ENCODE measurements at places on chromosomes 7 and 10.

GRCh38 chr10:132786476-132786883 is 533 bp upstream of the NKX6-2 start:
- DNase-seq = no peak

GRCh38 chr7:35512716-35513115 is 182.2 kb downstream of the HERPUD2 start:
- DNase-seq = no peak

DNA sequence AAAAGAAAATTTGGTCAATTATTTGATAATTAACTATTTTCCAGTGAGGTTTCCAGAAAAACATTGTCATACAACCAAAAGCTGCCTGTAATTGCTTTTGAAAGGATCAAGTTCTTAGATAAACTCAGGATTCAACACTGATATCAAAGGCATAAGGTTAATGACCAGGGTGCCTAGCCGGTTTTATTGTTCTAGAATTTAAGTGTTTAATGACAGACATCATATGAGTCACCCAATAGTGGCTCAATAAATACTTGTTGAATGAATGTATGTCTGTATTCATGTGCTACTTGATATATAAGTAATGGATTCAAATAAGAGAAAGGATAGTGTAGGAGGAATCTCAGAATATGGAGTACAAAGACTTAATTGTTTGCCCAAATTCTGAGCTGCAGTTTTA is 196.1 kb upstream of the LRGUK start:
- no peak for DNase-seq

GRCh38 chr10:76871697-76872295 is 765.8 kb downstream of the KCNMA1 start:
- DNase-seq = no peak

- DNase-seq = no peak
These were observed 3.8 kb upstream of the GTF2I start for GRCh38 chr7:74653686-74654181.

DNA sequence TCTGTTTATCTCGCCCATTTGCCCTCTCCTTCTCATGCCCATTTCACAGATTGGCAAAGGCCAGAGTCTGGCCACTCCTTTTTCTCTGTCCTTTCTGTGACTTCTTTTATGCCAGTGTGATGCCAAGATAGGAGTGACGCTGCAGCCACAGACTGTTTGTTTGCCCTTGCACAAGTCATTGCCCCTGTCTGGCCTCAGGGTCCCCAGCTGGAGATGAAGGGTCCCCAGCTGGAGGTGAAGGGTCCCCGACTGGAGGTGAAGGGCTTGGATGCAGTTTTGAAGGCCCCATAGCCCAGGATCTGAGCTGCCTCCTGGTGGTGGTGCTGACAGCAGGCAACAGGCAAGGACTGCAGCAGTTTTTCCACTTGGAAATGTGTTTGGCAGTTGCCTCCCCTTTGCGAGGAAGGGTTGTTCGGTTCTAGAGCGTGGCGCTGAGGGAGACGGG is 50.8 kb upstream of the SLC29A3 start:
- no peak for DNase-seq

DNA sequence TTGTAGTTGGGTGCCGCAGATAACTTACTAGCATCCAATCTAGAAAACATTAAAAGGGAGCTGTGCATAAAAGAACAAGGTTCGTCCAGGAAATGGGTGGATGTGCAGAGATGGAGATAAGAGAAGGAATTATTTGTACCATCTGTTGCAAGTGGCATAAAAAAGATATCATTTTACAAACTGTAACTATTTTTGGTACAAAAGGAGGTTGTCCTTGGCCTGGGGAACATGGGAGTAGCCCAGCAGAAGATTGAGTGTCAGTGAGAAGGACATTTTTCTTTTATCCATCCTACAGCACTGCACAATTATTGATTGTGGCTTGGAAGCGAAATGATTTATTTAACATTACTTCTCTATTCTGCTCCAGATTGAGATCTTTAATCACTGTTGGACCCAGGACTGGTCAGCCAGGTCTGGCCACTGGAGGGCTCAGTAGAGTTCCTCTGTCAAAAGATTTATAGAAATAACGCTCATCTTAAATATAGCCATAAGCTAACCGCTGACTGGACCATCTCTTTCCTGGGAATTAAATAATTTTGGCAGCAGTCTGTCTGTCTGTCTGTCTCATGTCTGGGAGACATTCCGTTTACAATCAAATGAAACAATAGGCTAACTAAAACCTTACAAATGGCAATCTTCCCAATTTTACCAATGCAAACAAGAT is 254.1 kb downstream of the KIAA1217 start:
- DNase-seq = no peak

- DNase-seq = no peak
These were observed 560.5 kb downstream of the ACTR3B start for GRCh38 chr7:153320005-153320404.

DNA sequence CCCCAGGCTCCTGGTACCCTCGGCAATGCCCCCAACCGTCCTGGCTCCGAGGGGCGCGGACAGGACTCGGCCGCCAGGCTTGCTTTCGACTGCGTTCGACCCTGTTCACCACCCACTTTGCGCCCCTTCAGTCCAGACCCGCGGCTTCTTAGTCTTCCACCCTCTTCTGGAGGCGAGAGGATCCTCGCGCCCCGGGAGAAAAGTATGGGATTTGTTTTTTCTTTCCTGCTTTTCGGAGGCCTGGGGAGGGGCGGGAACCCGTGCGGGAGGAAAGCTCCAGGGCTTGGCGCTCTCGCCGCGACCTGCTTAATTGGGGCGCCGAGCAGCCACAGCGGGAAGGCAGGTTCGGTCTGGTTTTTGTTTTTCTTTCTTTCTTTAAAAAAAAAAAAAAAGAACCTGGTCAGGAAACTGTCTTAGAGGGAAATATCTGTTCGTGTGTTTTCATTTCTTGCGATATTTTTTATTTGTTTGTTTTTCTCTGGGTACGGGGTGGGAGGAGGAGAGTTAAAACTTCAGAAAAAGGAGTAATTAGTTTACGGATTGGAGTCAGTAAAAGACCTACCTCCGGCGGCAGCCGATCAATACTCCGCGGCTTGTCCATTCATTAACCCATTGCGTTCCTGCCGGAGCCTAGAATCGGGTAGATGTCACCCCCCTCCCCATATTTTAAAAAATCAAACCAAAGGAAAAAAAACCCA is 1.6 kb downstream of the EMX2 start:
- DNase-seq = no peak

Data from T-helper 17 cell (primary cell).